NCI-H187 treated with DMSO at 0.1 percent for 48 hours (cell line): ENCODE measurements at places on chromosomes 13 and 19.

DNA sequence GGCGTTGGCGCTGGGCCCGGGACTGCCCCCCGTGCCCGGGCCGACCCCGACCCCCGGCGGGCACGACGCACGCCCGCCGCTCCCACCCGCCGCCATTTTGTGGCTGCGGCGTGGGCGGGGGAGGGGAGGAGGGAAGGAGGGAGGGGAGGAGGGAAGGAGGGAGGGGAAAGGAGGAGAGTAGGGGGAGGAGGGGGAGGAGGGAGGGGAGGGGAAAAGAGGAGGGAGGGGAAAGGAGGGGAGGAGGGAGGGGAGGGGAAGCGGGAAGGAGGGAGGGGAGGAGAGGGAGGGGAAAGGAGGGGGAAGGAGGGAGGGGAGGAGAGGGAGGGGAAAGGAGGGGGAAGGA, at the start of gene BTBD2:
Gene BTBD2, minus strand, starts transcription at position 107 of the 343 bp plus-strand sequence. Its CDS starts 11 bp downstream, at position 96.
- peak; percentile 52 for DNase-seq

DNA sequence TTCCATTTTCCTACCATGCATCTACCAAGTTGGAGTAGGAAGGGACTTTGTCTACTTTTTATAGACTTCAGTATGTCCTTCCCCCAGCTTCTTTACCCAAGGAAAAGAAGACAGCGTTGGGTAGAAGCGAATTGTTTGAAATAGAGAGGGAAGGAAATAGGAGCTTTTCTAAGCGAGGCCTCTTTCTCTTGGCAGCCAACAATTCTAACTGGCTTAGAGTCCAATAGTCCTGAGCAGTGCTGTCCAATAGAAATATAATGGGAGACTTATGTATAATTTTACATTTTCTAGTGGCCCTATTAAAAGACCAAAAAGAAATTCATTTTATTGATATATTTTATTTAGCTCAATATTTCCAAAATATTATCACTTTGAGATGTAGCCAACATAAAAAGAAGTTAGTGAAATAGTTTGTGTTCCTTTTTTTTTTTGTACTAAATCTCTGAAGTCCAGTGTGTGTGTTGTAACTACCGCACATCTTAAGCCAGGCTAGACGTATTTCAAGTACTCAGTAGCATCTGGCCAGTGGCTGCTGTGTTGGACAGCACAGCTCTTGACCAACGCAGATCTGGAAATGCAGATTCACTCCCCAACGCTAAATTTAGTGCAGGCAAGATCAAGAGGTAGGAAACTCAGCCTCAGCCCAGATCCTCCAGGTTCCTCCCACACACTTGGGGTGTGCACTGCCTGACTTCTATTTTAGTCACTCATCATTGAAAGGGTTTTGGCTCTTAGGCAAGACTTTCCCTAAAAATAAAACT, 179.2 kb downstream of the SHISA2 start:
- no peak for DNase-seq

DNA sequence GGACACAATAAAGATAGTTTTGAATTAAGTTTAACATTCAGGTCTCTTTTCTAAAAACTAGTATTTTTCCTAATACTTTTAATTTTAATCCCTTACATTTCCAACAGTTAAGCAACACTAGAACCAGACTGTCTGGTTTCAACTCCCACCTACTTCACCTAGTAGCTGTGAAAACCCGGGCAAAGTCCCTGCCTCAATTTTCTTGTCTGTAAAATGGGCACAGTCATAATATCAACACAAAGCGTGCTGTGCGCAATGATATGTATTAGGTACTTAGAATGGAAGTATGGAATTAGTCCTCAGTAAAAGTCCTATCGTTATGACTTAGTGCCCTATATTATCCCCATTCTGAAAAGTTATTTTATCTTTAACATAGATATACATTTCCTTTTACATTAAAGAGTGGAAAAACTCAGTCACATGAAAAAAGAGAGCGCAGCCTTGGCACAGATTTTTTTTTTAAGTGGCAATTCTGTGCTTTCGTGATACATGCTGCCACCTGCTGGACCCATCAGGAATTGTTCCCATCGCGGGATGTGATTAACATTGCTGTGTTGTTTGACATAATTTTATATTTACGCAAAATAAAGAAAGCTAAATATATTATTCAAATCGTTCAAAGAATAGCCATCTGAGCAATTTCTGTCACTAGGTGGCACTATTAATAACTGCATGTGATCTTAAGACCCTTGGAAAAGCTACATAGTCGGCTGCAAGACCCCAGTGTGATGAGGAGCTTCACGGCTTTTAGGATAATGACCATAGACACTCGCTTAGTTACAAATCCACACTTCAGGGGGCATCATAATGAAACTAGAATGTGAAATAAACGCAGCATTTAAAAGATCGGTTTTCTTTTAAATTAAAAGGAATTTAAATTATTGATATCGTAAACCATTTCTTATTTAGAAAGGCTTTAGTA, 59.9 kb downstream of the LIG4 start:
- peak; percentile 33 for DNase-seq

DNA sequence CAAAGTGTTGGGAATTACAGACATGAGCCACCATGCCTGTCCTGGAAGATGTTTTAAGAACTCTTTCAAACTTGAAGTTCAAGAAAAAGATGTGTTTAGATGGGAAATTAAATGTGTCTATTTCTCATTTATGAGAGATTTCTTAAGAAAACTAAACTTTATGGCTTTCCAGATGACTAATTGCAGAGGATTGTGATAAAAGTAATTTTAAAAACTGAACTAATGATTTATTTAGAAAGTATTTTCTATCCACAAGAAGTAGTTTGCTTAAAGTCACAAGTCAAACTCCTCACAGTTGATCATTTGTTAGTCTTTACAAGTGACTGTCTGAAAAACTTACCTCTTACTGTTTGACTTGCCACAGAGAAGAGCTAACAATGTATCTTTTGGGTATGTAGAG, 89.6 kb upstream of the SPRY2 start:
- DNase-seq = no peak
